Head of caudate nucleus (tissue), 42 donors: ENCODE measurements at places on chromosomes 5 and 9.

- no peak for DNase-seq
These were observed 19.4 kb downstream of the CSF1R start for GRCh38 chr5:150066901-150067396.

- no peak for DNase-seq
These were observed 73.8 kb downstream of the DAB2IP start for GRCh38 chr9:121725008-121725775.

- no peak for DNase-seq
These were observed 18.2 kb downstream of the PPP2R2B start for GRCh38 chr5:146860213-146860893.

GRCh38 chr9:33517373-33517772 is 6.7 kb upstream of the ANKRD18B start:
- DNase-seq, result no peak

GRCh38 chr9:136122425-136123383 is 4.0 kb upstream of the TMEM250 start:
- peak; percentile 87 for DNase-seq
